ENCODE measurements at places on chromosomes 13 and 19.

DNA sequence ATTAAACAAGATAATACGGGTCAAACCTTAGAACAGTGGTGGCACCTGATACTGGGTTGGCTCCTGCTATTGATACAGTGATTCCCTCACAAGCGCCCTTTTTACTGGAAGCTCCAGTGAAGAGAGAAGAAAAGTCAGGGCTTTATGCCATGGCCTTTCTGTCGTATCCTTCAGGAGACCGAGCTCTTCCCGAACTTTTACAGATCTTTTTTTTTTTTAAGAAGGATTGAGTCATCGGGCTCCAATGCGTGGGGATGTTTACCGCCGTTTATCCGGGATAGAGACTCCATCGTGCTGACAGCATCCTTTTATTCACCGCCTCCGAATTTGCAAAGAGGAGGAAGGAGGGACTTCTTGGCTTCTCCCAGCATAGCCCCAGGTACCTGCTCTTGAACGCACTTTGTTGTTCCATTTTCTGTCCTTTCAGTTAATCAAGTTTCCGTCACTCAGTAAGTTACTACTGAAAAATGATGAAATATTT, 574 bp downstream of the ZNF227 start:
- DNase-seq: no peak

GRCh38 chr13:21402586-21403307, 56.4 kb downstream of the ZDHHC20 start:
- no peak for DNase-seq

DNA sequence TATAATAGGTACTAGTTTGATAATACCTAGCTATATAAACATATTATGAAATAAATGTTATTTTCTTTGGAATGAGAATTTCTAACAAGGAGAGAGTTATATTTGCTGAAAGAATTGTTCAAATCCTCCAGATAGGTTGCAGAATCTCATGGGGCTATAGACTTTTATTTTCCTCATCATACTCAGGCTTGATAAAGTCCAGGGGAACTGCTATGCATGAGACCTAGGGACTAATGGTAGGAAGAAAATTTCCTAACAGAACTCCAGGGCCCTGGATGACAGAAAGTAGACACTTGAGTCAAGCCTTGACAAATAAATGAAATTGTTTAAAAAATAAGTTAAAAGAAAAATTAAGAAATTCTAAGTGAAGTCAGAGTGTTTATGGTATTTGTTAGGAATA, 138.5 kb upstream of the DACH1 start:
- DNase-seq: no peak

GRCh38 chr13:51451134-51451466, 1.7 kb downstream of the INTS6 start:
- DNase-seq: peak; percentile 59

GRCh38 chr19:18466354-18466753, 28.4 kb upstream of the ISYNA1 start:
- DNase-seq: no peak

- DNase-seq: no peak
These were observed 19.0 kb upstream of the N4BP2L1 start for GRCh38 chr13:32446773-32447465.

DNA sequence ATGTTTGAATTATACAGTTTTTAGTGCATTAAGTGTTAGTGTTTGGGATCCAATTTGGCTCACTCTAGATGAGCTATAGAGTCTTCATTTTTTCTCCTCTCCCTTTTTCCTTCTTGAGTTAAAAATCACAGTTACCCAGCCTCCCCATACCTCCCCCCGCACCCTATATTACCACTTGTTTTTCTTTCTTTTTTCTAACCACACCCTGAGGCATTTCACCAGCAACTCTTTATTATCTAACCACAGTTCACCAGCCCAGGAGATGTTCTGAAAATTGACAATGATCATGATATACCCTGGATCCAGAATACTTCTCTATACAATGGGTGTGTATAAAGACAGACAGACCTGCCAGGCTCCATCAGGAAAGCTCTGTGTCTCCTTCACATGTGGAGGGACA, 86.5 kb upstream of the UBL3 start:
- no peak for DNase-seq

DNA sequence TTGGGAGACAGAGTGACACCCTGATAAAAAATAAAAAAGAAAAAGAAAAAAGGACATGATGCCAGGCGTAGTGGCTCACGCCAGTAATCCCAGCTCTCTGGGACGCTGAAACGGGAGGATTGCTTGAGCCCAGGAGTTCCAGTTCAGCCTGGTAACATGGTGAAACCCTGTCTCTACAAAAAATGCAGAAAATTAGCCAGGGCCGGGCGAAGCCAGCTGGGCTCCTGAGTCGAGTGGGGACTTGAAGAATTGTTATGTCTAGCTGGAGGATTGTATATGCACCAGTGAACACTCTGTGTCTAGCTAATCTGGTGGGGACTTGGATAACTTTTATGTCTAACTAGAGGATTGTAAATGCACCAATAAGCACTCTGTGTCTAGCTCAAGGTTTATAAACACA, 32.3 kb downstream of the TMPRSS9 start:
- no peak for DNase-seq

DNA sequence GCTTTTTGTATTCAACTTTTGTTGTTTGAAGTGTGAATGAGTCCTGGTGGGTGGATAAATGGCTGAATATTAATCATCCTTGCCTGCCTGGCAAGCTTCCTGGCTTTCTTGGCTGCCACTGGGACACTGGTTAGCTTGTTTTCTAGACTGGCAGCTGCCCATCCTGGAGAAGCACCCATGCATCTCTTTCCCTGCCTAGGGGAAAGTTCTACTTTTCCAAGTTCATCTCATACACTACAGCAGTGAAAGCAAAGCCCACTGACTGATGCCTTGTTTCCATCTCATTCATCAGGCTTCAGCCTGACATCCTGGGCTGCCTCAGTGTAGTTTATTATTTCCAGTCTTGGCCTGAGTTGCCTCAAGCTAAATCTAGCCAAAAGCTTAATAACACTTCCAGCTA, 244.8 kb downstream of the PCDH20 start:
- DNase-seq: no peak

DNA sequence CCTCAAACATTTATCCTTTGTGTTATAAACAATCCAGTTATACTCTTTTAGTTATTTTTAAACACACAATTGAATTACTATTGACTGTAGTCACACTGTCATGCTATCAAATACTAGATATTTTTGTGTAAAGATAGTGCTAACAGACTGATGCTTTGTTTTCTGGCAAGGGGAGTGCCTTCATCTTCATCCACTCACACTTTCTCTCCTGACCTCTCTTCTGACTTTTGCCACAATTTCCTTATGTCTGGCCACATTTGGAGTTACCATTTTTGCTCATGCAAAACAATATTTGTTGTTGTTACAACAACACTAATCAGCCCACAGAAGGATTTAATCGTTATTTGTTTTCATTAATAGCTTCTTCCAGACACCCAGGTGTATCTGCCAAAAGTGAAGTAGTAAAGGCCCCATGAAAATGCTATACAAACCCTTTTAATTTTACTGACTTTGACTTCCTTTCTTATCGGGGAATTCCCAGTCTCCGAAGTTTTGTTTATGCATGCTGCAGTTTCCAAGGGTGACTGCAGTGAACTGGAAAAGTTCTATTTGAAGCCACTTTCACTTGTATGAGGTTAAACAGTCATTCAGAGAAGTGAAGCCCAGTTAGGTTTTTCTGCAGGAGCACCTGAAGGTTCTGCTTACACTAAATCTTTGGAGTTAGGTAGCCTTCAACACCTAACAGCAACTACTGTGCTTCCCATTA, 66.1 kb upstream of the FRY start:
- DNase-seq: no peak

DNA sequence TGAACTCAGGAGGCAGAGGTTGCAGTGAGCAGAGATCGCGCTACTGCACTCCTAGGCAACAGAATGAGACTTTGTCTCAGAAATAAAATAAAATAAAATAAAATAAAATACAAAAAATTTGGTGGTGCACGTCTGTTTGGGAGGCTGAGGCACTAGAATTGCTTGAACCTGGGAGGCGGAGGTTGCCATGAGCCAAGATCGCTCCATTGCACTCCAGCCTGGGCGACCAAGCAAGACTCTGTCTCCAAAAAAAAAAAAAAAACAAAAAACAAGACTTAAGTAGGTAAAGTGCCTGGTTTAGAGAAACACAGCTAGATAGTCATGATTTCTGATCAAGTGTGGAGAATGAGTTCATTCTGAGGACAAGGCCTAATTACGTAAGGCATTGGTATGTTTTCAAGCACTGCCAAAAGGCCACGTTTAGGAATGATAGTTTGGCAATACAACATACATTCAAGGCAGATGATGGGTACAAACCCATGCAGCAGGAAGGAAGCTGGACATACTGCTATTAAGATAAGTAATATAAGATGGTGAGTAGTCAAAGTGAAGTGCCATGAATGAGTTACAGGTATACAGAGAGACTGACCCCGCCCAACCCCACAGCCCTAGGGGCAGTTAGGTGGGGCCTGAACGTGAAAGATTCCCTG, 4.8 kb upstream of the UCHL3 start:
- no peak for DNase-seq

DNA sequence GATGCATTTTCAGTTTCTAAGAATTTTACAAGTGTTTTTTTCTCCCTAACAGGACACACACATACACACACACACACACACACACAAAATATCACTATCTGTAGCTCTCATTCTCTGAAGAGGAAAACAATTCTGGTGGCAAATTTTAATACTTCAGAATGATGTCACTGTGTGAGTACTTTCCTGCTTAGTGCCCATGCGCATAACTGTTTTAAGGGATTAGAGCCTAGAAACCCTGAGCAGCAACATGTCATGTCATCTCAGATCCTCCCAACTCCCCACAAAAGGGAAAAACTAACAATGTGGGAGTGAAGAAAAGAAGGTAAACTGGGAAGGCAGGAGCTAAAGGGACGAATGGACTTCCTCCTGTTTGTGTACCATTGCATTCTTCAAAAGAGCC, 401.2 kb downstream of the SPRY2 start:
- no peak for DNase-seq

DNA sequence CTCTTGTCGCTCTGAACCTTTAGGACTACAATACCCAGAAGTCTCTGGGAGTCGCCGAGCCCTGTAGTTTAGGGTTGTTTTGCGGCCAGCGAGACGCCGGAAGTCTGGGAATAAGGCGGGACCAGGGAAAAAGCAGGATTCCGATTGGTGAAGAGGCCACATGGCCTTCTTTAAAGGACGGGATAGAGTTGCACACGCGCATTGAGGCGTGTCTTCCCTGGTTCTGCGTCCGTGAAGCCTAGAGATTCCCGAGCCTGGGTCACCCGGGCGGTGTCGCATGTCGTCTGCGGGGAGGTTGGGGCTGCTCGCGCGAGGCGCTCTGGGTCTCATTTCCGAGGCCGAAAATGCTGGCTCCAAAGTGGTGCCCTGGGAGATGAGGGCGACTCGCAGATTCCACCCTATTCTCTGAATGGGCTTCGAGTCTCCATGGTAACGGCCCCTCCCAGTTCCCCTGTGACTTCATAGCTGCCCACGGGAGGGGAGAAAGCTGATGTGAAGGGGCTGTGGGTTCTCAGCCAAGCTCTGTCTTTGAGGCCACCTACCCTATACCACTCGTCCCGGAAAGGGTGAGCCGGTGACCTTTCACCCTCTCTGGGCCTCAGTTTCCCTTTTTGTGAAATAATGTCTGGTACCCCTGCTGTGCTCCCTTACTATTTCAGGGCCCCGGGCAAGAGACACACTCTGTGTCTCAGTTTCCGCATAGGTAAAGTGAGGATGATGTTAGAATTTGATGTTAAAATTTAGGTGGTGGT, 614 bp upstream of the ZSCAN5A start:
- DNase-seq: peak; percentile 97

DNA sequence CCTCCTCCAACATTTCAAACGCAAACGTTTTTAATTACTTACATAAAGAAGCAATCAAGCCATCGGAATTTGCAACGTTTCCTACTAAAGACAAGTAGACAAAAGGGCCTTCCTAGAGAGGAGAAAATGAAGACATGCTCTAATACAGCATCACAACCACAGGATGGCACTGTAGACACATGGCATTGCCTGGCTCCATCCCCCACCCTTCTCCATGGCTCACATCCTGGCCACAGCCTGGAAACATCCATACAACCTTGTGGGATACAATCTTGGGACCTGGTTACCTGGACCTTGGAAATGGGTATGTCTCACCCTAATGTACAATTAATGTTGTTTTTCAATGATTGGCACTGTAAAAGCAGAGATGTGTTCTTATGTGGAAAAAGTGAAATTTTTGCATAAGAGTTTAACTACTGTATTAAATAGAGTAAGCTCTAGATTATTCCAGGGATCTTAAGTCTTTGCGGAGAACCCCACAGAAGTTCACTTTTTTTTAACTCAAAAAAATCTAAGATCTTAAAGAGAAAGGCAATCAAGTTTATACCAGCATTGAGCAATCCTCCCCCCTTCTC, 21.5 kb downstream of the EBPL start:
- DNase-seq: peak; percentile 72

DNA sequence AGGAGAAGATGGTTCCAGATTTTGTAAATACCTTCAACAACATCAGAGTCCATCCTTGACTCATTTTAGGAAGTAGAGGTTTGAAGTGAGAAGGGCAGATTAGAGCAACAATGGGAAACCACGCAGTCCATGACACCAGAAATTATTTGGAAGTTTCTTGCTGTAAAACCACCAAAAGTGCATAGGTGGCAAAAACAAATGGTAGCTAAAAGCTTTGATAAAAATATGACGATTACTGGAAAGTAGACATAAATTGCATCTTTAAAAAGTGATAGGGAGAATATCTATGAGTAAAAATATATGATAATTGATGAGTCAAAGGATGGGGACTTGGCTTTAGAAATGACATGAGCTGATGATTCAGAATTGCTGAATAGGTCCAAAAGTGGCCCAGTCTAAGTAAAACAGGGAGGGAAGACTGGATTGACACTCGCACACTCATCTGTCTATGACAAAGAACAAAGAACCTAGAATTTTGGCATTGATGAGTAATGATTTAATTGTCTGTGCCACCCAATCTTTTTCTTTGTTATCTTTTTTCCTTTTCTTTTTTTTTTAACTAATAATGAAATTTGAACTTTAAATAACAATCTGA, 472.2 kb downstream of the MYO16 start:
- no peak for DNase-seq

DNA sequence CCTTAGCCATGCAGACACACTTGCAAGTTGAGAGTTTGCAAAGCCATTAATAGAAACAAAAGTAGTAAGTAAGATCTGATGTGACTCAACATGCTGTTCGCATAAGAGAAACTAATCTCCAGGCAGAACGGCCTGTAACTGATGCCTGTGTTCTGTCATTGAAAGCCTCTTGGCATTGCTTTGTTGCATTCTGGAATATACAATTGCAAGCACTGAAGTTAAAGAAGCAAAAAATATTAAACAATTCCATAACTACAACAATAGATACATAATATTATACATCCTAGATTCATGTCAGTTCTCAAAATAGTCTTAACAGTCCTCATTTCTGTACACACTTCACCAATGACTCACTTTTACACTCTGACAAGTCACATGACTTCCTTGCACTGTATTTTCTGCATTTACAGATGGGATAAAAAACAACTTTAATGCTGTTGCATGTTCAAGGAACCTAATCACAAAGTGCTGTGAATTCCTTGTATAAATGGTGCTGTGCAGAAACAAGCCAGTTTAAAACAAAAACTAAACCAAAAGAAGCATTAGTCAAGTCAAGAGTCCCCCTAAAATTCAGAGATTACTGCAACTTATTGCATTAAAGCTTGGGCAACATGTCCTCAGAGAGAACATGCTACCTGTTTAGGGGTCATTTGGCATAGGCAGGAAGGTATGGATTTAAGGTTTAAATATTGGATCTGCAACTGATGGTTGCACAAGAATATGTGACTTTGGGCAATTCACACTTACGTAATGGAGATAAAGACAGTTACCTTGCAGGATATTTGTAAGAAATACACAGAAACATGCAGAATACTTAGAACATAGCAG, 79.5 kb upstream of the SERP2 start:
- DNase-seq: peak; percentile 23

- DNase-seq: no peak
These were observed 4.6 kb upstream of the PNMA8A start for GRCh38 chr19:46475986-46476385.
